CD4-positive, alpha-beta T cell treated with Interleukin-17A for 1 hour (primary cell): ENCODE measurements at places on chromosomes 16 and 17.

GRCh38 chr16:46882304-46882939 lies 1.7 kb upstream of the GPT2 start:
- no peak for DNase-seq

DNA sequence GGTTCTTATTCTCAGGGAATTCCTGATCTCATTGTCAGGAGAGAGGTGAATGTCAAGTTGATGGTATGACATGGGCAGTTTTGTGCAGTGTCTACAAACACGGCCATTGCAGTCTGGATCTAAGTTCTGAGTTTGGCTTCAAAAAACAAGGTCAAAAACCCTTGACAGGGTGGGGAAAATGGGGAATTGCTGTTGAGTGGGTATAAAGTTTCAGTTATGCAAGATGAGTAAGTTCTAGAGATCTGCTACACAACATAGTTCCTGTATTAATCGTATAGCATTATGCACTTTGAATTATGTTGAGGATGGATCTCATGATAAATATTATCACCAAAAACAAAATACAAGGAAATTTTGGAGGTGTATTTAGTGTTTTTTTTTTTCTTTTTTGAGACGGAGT lies 36.6 kb upstream of the CARMIL2 start:
- DNase-seq = no peak

DNA sequence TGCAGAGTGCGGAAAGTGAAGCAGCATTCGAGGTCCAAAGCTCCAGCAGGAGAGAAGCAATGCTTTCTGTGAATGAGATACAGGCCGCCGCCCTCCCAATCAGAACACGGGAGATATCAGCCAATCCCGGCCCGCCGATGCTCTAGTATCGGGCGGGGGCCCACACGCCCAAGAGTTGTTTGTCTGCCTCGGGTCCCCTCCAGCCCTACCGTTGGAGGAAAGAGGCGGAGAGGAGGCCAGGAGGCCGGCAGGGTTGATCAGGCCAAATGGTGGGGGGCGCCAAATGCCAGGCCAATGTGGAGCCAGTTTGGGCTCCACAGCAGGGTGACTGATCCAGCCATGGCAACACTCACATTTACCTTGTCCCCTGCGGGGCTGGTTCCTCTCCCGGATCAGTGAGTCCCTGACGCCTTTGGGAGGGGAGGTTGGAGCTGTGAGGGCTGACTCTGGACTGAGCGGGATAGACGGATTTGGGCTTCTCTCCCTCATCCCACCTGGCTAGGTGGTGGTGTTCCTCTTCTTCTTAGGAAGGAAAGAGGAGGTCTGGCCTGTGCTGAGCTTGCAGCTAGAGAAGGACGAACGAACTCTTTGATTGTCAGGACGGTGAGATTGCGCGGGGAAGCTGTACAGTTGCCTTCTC lies 10.4 kb upstream of the CUEDC1 start:
- DNase-seq = no peak

- no peak for DNase-seq
Observed at GRCh38 chr17:59046192-59046591, 60.5 kb downstream of the TRIM37 start.

- DNase-seq = no peak
Observed at GRCh38 chr17:51724043-51724580, 434.4 kb downstream of the CA10 start.

GRCh38 chr16:88309908-88310265 lies 72.9 kb upstream of the ZNF469 start:
- no peak for DNase-seq

DNA sequence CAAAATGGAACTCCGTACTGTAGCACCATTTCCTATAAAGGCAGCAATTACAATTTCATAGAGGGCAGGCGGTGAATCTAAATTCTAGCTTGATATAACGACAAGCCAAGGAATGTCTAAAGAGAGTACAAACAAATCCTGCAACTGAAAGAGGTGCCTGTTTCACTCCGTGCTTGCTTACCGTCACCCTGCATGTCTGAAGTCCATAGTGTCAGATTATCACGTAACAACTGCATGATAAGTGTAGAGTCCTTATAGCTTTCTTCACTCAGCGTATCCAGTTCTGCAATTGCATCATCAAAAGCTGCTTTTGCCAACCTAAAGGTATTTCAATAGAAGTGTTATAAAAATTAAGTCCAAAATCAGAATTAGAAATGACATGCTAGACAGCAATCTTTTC lies 46.0 kb downstream of the YWHAE start:
- no peak for DNase-seq

- DNase-seq = no peak
Observed at GRCh38 chr16:86521236-86522197, 11.2 kb downstream of the FOXF1 start.

GRCh38 chr17:29546830-29547229 lies 20.0 kb downstream of the ABHD15 start:
- no peak for DNase-seq

- DNase-seq = no peak
Observed at GRCh38 chr16:10641953-10642949, 52.5 kb downstream of the TEKT5 start.

DNA sequence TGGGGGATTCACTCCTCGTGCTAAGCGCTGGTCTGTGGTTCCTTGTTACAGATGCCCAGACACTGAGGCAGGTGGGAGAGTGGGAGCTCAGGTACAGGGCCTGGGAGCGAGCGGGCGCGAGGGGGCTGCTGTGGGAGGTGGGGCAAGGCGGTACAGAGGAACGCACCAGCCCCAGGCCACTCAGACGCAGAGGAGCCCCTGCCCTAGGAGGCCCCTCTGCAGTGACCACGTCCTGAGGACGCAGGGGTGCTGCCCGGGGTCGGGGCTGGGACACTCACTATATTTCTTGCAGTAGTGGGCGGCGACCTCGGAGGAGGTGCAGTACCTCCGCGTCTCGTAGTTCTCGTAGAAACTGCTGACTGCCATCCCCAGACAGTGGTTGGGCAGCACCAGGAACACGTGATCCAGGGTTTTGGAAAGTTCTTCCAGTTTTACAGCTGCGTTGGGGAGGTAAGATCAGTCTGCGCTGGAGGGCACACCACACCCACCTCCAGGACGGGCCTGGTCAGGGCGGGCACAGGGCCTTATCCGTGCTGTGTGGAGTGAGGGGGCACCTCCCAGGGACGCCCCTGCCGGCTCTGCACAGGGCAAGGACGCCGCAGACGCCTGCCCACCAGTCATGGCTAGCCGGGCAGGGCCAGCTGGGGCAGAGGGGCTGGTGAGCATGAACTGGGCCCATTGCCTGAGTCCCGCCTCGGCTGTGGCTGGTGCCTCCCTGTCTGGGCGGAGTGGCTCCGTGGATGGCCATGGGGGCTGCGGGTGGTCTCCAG lies 16.3 kb upstream of the RNPS1 start:
- no peak for DNase-seq

GRCh38 chr17:18031955-18032354 lies 7.0 kb downstream of the ATPAF2 start:
- no peak for DNase-seq

DNA sequence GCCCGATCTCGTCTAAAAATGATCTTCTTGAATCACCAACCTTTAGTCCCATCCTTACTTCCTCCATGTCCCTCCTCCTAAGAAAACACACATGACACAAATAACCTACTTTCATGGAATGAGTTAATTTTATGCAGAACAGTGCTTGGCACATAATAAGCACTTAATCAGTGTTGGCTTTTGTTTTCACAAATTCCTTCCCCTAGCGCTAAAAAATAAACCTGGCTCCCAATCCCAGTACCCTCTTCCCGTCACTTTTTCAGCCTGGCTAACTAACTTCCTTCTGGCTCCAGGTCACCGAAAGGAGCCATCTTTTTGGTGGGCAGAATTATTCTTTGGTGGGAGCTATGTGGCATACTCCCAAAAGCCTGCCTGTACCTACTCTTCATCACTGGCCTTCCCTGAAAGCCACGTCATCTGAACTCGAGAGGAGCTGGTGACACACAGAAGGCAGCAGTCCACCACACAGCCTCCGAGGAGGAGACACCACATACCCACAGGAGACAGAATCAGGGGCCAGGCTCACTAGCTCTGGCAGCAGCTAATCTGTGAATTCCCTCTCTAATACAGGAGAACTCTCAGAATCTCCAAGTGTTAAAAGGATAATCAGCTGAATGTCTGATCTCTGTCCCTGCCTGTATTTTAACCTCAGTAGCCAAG lies 114.5 kb downstream of the SMG6 start:
- DNase-seq = no peak

DNA sequence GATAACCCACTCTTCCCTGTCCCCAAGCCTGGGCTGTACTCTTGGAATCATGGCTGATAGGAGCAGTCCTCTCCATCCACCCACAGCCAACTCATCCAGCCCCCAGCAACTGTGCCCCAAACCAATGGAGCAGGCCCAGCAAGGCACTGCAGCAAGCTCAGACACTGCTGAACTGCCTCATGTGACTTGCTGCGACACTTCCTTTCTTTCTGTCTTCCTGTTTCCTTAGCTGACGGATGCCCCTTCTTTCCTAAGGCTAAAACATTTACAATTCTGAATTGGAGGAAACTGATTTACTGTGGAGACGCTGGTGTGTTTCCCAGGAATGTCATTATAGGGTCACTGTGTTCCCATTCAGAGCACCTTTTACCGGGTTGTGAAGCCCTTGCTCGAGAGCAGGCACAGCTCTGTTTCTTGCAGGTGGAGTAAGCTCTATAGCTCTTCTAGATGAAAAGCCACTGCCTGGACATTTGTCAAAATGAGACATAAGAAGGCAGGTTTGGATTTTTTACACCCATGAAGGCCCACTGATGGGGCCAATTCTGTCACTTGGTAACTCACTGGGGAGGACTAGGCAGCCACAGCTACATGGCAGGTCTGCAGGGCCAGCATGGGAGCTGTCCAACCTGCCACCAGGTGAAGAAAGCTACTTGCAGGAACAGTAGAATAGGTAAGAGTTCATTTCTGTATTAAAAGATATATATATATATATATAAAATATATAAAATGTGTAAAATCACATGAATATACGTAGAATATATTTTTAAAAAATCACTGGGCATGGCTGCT lies 27.4 kb downstream of the TMEM11 start:
- DNase-seq = no peak

DNA sequence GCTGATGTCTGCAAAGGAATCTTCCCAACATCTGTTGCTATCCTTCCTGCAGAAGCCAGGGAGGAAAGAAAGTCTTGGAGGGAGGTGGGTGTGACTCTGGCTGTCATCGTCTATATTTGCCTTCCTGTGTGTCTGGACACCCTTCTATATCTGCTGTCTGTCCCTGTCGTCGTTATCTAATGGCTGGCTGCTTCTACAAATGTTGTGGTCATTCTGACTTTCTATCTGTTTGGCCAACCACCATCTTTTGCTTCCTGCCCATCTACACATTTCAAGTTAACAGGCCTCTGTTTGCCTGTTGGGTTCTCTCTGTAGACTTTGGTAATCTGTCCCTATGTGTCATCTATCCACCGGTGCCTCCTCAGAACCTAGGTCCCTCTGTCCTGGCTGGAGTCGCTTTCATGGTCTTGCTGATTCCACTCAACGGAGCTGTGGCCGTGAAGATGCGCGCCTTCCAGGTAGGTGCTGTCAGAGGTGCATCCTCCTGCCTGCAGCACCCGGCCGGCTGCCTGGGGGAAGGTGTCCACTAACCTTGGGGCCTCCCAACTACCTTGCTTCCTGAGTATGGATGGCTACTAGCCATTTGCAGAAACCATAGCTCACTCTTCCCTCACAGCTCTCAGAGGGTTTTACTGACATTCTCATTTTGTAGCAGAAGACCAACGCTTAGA lies 30.2 kb downstream of the ABCC3 start:
- no peak for DNase-seq

GRCh38 chr17:82328994-82329507 lies 4.5 kb downstream of the SECTM1 start:
- no peak for DNase-seq

- DNase-seq = no peak
Observed at GRCh38 chr16:54544553-54545180, 258.1 kb upstream of the IRX3 start.

DNA sequence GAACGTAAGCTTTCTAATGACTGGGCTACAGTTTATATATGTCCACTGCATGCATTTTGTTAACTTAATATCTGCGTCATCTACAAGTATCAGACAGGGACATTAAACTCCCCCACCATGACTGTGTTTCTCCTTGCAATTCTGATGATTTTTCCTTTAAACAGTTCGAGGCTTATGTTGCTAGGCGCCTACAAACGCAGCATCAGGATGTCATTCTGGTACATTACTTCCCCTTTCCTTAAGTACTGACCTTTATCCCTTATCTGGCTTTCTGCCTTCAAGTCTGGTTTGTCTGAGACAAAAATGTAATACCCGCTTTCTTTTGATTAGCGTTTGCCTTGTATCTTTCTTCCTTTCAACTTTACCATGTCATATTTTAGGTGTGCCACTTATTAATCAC lies 362.4 kb downstream of the SLC39A11 start:
- DNase-seq = no peak

- no peak for DNase-seq
Observed at GRCh38 chr16:10846213-10846998, 27.8 kb upstream of the TVP23A start.

GRCh38 chr17:82108496-82108945 lies 10.5 kb upstream of the FASN start:
- no peak for DNase-seq

- peak; percentile 47 for DNase-seq
Observed at GRCh38 chr16:21638573-21638975, 13.8 kb downstream of the IGSF6 start.

DNA sequence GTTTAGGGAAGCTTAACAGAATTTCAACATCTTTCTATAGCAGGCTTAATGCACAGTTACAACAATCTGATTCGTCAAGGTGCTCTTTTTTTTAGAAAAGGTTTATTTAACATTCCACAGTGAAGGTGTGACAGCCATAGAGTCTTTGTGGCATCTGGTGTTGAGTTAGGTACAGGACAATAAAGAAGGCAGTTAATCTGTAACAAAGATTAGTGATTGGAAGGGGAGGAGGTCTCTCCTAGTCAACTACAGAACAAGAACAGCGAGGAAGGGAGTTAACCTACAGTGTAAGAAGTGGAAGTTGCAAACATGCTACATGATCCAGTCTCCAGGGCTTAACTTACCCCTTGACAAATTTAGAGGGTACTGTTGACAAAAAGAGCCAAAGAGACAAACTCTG lies 3.0 kb upstream of the ZDHHC7 start:
- DNase-seq = no peak

DNA sequence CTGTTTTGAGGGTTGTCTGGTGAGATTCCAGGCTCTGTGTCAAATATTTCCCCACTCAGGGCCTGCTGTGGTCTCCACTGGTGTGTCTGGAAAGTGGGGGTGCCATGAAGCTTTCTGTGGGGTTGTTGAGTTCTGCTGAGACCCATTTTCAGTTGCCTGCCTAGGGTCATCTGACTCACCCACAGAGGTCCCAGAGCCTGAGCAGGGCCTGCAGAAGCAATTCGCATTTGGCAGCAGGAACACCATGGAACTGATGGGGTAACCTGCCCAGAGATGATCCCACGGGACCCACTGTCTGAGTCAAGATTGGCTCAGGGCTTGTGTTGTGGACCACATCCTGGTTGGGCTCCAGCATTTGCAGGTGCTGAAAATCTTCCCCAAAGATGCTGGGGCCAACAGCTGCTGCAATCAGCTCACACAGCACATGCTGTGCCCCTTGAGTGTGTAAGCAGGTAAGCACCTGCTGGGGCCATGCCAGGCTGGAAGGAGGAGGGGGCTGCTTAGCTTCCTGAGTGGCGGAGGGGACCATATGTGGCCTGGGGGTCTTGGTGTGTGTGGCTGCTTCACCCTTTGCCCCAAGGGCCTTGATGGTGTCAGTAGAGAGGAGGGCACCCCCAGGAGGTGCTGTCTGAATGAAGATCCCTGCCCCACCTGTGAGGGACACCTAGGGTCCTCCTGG lies 1726.1 kb downstream of the TP53TG3F start:
- DNase-seq = no peak
